Globus pallidus (tissue), 1 donor: ENCODE measurements at places on chromosomes 11 and 22.

- DNase-seq, result no peak
Measured at GRCh38 chr11:73566977-73567755, 30.7 kb downstream of the FAM168A start.

- no peak for DNase-seq
Measured at GRCh38 chr11:91173701-91174100, 950.9 kb upstream of the CHORDC1 start.

DNA sequence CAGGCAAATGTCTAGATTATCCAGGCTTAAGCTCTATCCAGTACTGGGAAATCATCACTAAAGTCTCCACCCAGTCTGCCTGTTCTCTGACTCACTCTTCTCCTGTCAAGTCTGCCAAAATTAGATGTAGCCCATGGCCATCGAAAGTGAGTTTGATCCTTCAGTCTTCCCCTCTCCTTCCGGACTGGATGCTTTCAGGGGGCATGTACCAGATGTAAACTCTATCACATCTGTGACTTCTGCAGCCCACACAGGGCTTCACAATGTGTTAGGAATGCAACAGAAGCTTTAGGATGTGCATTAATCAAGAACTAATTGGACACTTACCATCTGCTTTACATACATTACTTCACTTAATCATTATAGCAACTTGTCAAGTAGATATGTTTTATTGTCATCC, 12.3 kb downstream of the ME3 start:
- DNase-seq, result no peak

DNA sequence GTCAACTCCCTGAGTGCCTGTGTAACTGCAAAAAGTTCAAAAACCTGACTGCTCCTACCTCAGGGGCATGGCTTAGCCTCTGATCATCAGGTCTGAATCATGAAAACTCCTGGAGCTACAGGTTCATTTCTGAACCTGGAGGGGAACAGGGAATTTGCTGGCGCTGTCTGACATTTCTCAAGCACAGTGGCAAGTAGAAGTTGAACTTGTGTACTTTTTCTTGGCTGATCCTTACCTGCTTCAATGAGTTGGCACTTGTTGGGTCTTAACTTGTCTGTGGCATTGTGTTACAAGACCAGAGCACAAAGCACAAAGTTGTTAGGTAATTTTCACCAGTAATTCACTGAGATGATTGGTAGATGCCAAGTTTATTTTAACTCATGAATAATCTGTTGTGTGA, 3.3 kb downstream of the TMEM109 start:
- DNase-seq, result no peak

- DNase-seq, result no peak
Measured at GRCh38 chr22:28016781-28017557, 97.9 kb upstream of the PITPNB start.

DNA sequence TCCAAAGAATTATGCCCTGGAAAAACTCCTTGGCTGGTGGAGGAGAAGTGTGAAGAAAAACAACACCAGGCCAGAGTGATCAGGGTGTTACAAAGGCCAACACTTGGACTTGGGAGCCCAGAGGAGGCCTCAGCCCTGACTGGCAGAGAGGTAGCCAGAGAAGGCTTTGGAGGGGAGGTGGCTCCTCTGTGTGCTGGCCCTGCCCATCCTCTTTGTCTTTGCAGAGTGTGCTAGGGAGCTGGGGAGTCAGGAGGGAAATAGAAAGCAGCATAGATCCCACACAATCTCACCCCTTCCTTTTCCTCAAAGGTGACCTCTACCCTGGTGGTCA, 12.0 kb upstream of the P2RY6 start:
- DNase-seq, result no peak

DNA sequence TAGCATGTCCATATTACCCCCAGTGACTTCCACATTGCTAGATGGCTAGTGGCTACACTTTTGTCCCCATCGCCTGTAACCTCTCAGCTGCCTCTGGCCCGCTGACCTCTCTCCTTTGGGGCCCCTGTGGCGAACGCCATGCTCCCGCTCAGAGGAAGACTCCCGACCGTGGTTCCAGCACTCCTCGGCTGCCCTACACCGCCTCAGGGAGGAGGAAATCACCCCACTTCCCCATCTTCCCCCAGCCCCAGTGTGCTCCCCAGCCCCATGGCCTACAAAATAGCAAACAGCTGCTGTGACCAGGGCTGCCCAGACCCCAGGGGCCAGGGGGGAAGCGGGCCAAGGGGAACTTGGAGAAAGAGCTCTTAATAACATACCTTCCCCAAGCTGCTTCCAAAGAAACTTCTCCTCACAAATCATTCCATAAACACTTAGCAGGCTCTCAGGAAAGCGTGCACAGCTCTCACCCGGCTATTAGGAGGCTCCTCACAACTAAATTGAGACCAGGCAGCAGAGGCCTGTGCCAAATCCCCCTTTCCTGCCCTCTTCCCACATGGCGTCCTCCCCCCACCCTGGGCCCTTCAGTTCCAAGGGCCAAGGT, 63.5 kb upstream of the WNT11 start:
- no peak for DNase-seq

GRCh38 chr11:30567120-30567519, 19.0 kb downstream of the MPPED2 start:
- no peak for DNase-seq

- DNase-seq, result peak; percentile 79
Measured at GRCh38 chr11:82823647-82824619, 76.3 kb downstream of the PRCP start.
